Pons (tissue), 1 donor: ENCODE measurements at places on chromosomes 11 and 22.
A peak's percentile ranks its signal among the peaks of the same experiment; 100 is the strongest.

DNA sequence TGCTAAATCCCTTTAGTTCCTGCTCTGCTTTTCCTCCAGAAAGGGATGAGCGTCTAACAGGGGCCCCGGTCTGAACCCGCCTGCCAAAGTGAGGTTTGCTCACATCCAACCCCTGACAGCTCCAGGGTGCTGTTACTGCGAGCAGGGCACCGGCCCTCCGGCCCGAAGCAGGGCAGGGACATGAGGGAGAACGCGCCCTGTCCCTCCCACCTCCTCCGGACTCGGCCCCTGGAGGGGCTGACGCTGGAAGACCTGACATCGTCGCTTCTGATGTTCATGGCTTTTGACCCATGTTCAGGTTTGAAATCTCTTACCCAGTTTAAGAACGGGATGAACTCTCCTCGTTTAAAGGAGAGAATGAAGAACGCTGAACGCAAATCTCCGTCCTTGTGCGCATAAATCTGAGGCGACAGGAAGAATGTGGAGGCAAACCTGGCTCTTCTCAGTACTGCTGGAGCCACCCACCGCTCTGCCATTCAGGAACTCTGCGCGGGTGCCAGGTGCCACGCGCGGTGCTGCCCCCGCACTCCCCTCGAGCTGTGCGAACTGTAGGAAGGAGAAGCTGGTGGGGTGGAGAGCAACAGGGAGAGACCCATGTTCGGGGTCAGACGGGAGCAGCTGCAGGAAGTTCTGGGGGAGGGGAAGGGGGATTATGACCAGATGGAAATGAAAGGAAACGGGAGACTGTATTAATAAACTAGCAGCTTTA, 826 bp upstream of the EEF1G start:
- DNase-seq = peak; percentile 38

- DNase-seq = no peak
Observed at GRCh38 chr11:69643646-69644045, 2.7 kb downstream of the CCND1 start.

DNA sequence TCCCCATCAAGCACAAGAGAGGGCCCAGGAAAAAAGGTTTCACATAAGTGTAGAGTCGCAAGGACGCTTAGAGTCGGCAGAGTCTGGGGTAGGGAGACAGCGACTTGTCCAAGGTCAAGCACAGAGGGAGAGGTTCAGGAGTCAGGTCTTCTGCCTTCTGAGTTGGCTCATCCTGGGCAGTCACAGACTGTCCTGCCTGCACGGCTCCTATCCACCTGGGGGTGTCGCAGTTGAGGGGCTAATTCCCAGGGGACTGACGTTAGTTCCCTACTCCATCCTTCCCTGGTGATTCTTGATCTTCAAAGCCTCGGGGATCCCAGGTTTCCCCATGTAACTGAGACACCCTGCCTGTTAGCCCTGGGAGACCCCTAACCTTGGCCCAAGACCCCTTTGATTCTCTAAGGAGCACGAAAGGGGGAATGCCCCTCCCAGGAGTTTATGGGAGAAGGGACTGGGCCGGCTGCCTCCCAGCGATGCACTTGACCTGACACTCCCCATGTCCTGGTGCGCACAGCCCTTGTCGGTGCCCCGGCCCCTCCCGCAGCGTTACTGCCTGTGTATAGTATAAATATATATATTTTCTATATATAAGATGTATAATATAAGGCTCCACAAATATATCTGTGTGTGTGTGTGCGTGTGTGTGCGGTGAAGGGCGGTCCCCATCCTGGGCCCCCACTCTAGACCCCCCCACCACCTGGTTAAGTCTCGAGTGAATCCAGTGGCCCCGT, 14.7 kb upstream of the TAB1 start:
- no peak for DNase-seq

- no peak for DNase-seq
Observed at GRCh38 chr11:2688381-2689231, 11.2 kb downstream of the KCNQ1OT1 start.

DNA sequence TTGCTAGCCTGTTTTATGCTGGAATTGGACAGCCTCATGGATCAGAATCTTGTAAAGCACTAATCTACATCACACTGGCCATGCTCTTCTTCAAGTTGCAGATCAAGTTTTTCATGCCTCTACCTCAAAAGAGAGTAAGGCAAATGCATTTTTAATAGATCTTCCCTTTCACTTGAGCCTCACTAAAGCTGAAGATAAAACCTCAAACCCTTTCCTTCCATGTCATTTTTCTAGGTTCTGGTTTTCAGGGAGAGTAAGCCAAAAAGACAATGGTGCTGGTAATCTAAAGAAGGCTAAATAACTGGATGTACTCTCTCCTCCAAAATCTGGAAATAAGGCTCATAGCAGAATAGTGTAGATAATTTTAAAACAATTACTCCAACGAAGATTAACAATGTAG, 28.3 kb downstream of the POU2AF1 start:
- no peak for DNase-seq

DNA sequence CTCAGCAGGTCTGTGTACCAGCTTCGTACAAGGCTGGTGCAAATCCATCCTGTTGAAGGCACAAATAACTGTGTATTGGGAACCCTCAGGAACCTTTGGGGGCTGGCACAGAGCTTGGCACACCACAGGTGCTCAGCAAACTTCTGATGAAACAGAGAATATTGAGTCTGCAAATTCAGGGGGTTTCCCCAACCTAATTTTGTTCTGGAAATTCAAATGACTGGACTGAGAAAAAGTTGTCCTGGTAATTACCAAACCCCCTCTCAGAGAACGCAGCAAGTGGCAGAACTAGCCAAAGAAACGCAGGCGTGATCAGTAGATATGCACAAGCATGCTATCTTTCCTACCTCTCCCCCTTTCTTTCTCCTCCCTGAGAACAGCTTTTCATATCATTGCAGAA, 47.6 kb downstream of the LIF start:
- DNase-seq = no peak

DNA sequence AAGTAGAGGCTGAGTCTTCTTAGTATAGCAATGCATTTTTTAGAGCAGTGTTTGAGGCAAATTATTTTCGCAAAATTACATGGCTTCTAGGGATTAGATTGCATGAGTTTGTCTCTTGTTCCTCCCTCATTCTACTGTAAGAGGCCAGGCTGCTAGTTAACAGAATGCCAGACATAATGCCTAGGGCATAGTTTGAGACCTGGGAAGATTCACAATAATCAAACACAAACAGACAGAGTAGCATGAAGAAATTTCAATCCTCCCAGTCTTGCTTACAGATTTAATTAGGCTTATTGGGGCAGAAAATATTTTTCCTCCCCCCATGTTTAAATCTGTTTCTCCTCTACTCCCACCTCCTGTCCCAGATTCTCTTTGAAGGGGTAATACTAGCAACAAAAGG, 48.3 kb downstream of the ARHGEF12 start:
- no peak for DNase-seq
